Stimulated activated CD8-positive, alpha-beta memory T cell treated with anti-CD3 and anti-CD28 coated beads, Interleukin-4, amount 100 ng/mL, for 48 hours (primary cell): ENCODE measurements at places on chromosomes 5 and 9.

- no peak for DNase-seq
Measured at GRCh38 chr5:5881294-5881693, 458.8 kb downstream of the ICE1 start.

DNA sequence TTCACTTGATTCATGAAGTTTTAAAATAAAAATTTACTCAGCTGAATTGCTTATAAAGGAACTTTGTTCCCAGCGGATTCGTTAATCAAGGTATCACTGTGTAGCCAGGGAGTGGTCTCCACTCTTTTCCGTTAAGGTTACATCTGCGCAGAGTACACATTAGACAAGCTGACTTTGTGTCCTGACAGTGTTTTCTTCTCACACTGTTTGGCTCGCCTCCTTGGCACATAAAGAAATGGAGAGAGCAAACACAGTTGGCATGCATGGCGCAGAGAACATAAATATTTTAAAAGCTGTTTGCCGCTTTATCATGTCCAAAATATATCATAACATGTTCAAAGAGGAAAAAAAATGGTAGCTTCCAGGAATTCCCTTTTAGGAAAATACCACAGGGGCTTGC lies 153.2 kb downstream of the EDIL3 start:
- DNase-seq: no peak

DNA sequence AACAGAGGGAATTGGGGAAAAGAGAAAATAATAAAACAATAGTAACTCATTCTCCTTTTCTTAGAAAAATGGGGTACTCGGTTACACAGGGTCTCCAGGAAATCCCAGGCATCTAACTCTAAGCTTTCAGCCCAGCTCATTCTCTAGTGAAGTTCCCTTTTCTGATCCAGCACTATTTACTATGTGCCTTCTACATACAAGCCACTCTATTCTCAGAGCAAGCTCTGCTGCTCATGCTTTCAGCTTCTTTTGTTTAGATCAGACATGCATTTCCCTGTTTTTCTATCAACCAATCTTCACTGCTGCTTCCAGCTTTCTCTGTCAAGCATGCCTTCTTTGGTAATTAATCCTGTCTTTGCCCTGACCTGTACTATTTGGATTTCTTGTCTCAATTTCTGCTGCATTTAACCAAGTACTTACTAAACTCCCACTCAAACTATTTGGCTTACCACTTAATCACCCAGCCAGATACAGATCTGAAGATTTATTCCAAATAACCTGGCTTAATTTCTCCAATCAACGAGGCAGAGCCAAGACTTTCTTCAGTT lies 25.3 kb downstream of the OSMR start:
- no peak for DNase-seq

DNA sequence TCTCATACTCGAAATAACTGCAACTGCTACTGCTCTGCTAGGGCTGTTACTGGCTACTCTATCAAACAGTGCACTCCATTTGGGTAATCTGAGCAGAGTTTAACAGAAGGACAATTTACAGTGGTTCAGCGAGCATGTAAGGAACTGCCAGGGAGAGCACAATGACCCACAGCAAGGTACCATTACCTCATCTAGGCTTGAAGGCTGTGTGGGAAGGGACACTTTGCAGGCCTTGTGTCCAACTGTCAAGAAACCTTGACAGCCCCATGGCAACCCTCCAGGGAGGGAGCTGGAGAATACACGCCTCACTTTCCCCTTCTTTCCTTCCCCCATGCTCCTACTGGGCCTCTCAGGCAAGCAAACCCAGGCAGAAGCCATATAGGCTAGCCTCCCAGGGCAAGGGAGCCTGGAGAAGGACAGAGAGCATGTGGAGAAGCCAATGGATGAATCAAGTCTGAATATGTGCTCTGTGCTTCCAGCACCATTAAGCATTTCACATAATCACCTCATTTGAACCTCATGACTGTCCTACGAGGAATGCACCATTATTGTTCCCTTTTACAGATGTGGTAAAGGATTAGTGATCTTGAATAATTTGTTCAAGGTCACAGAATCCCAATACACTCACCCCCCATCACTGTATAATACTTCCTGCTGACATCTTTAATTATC lies 49.9 kb upstream of the JAK2 start:
- no peak for DNase-seq

- DNase-seq: no peak
Measured at GRCh38 chr5:123992641-123993040, 480.7 kb downstream of the CSNK1G3 start.

DNA sequence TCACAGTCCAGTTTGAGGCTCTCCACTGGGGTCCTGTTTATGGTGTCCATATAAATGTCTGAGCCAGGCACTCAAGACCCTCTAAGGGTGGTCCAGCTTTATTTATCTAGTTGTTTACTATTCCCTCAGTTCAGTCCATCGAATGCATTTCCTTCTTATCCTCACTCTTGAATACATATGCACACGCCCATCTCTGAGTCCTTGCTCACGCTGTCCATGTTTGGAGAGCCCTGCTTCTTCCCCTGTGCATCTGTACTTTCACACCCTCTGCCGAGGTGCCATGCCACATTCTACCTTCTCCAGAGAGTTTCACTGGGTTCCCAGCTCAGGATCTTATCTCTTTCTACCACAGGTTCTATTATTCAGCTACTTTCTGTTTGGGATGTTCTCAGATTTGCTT lies 30.2 kb upstream of the SEMA6A start:
- no peak for DNase-seq

GRCh38 chr5:71860048-71860447 lies 141.0 kb downstream of the CARTPT start:
- no peak for DNase-seq

DNA sequence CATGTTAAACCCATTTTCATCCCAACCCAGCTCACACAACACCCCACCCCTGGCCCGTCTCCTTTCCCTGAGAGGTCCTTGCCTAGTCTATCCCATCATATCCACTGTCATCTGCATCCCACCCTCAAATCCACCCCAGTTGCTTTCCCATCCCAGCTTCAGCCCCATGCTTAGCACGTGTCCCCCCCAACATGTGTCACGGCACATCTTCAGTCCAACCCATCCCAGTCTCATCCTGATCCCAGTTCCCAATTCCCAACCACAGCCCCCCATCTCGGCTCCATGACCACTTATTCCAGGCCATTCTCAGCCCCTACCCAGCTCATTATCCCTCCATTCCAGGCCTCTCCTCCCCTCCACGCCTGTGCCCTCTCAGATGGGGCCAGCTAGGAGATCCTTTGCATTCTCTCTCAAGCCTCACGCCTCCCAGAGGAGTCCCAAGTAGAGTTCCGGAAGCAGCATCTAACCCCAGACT lies 605 bp upstream of the DBN1 start:
- DNase-seq: no peak

- no peak for DNase-seq
Measured at GRCh38 chr5:169037466-169037865, 263.5 kb downstream of the SLIT3 start.

DNA sequence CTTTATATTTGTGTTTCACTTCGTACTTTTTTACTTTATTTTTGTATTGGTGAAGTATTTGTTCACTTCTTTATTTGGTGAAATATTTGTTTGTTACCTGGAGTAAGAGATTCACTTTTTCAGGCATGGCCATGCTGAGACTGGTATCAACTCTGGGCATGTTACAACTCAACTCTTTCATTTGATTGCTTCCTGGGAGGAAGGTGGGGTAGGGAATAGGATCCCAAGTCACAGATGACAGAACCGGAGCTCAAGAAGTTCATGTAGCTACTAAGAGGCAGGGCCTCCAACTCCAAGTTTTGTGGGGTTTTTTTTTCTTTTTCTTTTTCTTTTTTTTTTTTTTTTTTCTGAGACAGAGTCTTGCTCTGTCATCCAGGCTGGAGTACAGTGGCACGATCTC lies 6.1 kb upstream of the ADGRD2 start:
- DNase-seq: no peak

DNA sequence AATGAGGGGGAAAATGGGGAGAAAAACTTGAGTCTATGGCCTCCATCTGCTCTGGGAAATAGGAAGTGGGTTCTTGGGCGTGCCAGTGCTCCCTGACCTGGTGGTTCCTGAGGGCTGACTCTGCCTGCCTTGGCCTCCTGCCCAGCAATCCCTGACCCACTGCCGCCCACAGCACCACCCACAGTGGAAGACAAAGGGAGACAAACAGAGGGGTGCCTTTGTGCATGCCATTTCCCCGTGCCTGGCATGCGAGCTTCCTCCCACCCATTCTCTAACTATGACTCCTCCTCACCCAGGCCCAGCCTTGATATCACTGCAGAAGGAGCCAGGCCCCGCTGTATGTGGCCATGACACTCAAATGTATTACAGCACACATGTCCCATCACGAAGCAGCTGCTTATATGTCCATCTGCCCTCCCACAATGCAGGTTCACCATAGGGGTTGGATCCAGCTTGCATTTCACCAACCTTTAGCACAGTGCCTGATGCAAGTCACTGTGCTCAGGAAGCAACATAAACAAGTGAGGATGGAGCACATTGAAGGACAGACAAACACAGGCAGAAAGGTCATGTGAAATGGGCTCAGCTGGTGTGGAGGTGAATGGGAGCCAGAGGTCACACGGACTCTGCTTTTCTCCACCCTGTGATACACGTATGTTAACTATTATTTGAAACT lies 84.4 kb downstream of the ADRB2 start:
- DNase-seq: no peak

DNA sequence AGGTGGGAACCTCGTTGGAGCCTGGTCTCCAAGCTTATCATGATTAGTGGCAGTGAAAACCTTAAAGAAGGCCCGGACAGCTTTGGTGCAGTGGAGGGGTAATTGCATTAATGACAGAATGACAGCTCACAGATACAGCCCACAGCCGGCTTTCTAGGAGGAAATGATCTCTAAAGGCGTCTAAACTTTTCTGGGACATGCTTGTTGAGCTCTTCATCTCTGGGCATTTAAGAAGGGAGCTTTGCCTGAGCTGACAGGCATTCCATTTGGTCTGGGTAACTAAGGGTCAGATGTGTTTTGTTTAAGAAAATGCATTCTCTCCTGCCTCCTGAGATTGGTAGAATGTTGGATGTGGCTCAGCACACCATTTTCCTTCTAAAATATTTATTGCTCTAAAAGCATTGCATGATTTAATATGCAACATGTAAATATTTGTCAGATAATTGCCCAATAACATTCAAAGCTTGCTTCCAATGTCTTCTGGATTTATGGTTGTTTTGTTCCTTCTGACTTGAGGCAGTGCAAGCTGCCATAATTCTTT lies 4.0 kb downstream of the ANKRD33B start:
- DNase-seq: peak; percentile 14

GRCh38 chr9:9395539-9395938 lies 1217.3 kb downstream of the PTPRD start:
- no peak for DNase-seq

DNA sequence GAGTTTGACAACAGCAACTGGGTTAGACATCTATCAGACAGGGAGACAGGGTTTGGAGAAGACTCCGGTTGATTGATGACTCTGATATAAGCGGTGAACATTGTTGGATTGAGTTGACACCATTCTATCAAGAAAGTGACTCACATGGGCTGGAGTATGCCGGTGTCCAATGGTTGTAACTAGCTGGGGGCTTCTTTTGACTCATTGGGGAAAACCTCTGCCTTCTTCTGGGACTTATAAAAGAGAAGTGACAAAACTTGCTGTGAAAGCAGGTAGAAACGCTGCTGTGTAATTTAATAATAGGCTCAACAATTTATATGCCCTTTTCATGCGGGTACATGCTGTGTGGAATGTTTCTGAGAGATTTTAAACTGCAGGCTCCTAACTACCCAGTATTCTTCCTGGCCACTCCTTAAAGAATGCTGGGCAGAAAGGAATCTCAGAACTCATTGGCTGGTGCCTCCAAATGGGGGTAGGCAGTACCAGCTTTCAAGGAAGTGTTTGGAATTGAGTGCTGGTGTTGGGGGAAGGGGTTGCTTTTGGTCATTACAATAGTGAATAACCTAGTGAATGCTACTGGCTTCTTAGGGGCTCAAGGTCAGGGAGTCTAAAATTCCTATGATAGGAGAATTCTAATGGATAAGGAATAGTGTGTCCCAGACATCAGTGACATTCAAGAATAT lies 43.9 kb downstream of the FYB1 start:
- DNase-seq: no peak

- DNase-seq: no peak
Measured at GRCh38 chr5:179139936-179140235, 79.7 kb downstream of the ZNF354C start.

- peak; percentile 92 for DNase-seq
Measured at GRCh38 chr5:100903039-100903887, at the start of gene ST8SIA4. Gene ST8SIA4, minus strand, starts transcription at chr5:100903282. Its CDS starts 327 bp downstream, at chr5:100902955.

GRCh38 chr5:14431534-14431933 lies 150.1 kb upstream of the OTULINL start:
- DNase-seq: no peak

GRCh38 chr5:73322437-73323076 lies 126.0 kb downstream of the FOXD1 start:
- no peak for DNase-seq

DNA sequence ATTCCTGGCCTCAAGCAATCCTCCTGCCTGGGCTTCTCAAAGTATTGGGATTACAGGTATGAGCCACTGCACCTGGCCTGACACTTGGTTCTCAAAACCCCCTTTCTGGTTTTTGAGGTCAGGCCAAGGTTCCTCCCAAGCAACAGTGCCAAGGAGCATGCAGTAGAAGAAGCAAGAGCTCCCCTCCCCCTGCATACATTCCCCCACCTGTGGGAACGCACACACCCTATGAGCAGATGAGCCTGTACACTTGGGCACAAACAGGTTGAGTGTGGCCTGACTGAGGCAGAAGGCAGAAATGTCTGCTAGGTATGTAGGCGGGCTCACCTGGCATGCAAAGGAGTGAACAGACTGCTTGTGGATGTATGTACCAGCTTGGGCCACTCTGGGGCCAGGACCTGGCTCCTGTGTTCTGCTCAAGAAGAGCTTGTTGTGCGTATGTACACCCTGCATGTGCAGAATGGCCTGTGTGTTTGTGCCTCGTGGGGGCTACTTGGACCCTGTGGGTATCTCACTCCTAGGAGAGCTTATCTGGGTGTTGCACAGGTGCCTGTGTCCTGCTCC lies 1.7 kb downstream of the GPRIN1 start:
- DNase-seq: no peak

- no peak for DNase-seq
Measured at GRCh38 chr5:123807177-123807945, 295.4 kb downstream of the CSNK1G3 start.

GRCh38 chr5:175629261-175629660 lies 28.6 kb upstream of the HRH2 start:
- DNase-seq: no peak

- peak; percentile 27 for DNase-seq
Measured at GRCh38 chr5:65722575-65723403, 784 bp downstream of the NLN start.

DNA sequence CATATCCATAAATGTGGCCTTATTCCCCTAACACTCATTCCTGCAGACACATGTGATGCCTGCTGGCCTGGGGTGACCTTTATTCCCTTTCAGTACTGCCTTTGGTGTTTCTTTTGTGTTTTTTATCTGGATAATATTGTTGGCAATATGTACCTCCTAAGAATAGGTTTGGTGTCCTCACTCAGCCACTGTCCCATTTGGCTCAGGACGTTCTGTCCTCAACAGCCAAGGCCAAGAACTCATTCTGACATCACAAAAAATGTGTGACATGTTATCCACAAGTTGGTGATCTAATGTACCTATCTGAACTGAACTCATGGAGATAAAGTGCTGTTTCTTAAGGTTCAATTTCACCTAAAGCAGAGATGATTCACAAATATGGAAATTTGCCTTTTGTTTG lies 142.9 kb upstream of the GRAMD2B start:
- no peak for DNase-seq
